Hematopoietic multipotent progenitor cell treated with erythropoietin and hydrocortisone succinate and interleukin-3 and kit ligand, for 15 days (in vitro differentiated cells): ENCODE measurements at places on chromosomes 6 and 20.
A peak's percentile ranks its signal among the peaks of the same experiment; 100 is the strongest.

- DNase-seq, result peak; percentile 11
Measured at GRCh38 chr6:82251942-82252341, 4.4 kb upstream of the IBTK start.

DNA sequence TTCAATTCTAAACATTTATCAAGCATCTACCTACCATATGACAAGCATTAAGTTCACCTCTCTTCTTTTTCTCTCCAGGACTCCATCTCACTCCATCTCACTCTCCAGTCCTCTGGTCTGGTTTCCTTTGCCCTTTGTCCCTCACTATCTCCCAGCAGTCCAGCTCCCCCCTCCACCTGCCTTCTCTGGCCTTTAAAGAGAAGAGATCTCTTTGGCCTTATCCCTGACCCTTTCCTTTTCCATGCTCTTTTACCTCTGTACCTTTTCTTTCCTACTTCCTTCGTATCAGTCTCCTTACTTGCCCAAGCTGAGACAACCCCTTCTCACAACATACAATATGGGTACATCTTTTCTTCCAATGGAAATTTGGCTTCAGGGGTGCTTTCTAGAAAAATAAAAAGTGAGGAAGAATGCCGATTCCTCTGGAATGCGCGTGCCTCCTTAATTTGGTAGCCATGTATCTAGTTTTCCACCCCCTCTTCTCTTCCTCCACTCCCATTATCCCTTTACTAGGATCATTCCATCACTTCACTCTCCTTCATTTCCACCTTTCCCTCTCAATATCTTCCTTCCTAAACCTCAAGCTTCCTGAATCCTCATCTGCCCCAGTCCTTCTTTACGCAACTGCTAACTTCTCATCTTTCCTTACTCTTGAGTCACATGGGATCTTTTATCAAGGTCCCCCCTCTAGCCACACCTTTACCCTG is 745 bp upstream of the AGPAT1 start:
- DNase-seq, result no peak

DNA sequence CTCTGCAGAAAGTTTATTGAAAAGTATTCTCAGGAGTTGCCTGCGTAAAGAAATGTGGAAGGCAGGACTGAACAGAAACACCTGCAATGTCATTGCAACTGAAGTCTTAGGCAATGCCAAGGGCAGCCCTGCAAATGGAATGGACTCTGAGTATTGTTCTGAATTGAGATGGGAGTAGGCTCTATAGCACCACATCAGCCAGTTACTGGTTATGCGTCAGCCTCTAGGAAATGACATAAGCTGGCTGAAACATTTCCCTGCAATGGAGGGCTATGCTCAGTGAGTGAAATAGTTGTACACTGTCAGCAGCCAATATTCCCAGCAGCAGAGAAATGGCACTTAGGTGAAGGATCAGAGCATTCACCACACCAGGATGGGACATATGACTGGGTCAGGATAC is 13.8 kb upstream of the GJE1 start:
- DNase-seq, result no peak

DNA sequence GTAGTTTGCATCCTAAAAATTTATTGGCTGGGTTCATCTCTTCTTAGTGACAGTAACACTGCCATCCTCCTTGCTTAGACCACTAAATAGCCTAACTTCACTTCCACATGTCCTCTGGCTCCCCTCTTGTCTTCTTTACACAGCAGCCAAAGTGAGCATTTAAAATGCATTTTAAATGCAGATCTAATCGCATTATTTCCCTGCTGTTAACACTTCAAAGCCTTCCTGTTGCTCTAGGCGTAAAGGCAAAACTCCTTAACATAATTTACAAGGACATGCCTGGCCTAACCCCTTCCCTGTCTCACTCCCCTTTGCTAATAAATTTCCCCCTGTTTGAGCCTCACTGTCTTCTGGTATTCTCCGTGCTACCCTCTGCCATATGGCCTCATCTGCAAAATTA is 26.5 kb downstream of the NKAIN2 start:
- no peak for DNase-seq

GRCh38 chr20:55052459-55052858 is 577.1 kb downstream of the DOK5 start:
- DNase-seq, result no peak

DNA sequence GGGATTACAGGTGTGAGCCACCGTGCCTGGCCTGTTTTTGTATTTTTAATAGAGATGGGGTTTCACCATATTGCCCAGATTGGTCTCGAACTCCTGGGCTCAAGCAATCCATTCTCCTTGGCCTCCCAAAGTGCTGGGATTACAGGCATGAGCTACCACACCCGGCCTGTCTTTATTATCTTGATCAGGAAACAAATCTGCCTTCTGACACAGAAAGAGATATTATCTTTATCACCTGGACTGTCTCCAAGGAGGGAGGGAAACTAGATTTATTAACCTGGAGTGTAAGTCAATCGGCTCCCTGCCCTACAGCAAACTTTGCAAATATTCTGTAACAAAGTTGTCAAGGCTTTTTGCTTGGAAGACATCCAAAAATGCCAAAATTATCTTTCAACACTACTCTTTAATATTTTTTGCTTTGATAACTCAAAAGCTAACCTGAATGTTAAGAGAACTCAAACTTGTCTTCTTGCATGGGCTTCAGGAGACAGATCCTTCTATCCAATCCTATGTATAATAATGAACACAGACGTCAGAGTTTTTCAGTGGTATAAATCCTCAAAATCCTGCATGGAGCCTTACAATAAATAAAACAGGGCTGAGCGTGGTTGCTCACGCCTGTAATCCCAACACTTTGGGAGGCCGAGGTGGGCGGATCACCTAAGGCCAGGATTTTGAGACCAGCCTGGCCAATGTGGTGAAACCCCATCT is 85.0 kb upstream of the LOC128125822 start:
- no peak for DNase-seq

DNA sequence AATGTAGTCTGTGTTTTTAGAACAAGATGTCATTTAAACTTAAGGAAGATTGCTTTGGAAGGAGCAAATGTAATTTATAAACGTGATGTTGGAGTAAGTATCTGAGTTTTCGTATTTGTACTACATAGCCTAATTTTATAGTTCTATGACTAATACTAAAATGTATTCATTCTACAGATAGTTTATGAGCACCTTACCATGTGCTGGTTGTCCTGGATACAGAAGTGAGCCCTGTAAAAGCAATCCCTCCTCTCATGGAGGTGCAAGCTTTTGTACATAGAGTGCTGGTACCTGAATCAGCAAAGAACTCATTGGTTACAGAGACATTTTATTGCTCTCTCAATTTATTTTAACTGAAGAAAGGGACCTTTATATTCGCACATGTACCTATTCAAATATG is 27.1 kb downstream of the TBPL1 start:
- no peak for DNase-seq

GRCh38 chr6:32845384-32845884 is 1.6 kb upstream of the PSMB8 start:
- no peak for DNase-seq

DNA sequence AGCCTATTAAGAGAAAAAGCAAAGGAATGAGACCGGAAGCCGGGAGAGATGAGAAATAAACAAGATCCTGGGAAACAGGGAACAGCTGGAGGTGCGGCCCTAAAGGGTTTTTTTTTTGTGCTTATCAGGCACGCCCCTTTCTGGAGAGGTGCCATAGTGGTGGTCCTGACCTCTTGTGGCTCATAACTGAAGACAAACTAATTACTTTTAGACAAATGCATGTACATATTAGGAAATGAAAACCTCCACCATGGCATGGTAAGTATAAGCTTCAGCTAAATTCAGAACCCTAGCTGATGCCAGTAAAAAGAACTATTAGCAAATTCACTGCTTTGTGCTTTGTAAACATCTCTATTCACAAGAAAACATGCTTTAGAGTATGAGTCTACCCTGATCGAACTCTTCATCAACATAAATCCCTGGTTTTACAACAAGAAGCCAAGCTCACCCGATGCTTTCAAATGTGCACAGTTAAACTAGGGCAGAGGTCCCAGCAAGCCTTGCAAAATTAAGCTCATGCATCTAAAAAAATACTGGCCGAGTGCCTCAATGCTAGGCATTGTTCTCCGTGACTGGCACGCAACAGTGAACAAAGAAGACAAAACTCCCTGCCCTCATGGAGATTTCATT is 96.4 kb upstream of the MRPS10 start:
- no peak for DNase-seq

GRCh38 chr20:35630636-35631035 is 15.0 kb downstream of the SPAG4 start:
- no peak for DNase-seq

GRCh38 chr20:44426879-44427790 is 48.5 kb upstream of the TTPAL start:
- DNase-seq, result no peak

DNA sequence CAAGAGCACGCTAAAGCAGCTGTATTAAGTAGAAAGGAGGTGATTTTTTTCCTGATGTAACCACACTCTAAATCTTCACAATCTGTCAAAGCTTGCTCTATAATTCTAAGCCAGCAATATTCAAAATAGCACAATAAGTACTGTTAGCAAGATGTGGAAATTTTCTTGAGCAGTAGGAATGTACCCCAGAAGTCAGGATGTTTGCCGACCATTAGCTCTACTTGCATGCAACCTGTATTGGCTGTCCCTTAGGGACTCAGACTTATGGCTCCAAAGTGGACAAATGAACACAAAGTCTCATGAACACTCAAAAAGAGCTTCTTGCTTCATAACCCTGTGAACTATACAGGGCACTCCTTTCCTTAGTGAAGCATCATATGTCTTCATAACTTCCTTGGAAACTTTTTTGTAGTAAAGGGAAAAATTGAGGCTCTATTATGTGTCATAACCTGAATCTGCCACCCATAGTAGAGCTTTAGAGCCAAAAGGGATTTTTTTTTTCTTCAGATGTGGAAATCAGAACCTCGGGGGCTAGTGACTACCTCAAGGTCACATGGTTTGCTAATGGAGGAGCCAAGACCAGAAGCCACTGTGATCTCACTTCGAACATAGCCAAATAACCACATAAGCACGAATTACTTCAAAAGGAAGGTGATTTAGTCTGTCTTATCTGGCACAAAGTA is 54.5 kb downstream of the ADGRG6 start:
- DNase-seq, result no peak

DNA sequence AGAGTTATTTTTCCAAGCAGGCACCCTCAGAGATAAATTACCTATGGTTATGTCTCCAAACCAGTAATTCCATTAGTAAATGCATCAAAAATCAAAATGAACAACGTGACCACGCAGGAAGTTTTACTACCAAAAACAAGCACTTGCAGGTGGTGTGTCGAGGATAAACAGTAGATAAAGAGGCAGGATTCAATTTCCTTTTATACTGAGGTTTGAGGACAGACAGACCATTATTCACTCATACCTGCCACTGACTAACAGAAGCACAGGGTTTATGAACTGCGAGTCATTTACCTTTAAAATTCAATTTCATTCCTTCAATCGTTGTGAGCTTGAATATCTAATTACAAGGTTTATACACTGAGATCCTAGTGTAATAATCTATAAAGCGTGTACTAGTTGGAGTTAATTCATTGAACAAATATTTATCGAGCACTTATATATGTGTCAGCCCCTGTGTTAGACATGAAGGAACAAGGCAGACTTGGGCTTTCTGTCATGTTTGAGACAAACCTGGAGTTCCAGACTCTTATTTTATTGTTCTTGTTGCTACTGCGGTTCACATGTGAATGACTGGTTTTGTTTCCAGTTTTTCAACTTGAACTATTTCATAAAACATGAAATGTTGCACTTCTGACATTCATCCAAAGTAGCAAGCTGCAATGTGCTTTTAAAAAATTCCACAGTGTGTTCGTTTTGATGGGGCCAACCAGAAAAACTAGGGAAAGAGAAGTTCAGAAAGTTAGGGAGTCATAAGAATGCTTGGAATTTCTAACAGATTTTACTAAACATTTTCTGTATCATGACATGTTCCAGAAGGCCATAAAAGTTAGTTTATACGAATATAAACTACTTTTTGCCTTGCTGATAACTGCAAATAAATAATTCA is 205.6 kb downstream of the UST start:
- DNase-seq, result no peak

- DNase-seq, result no peak
Measured at GRCh38 chr6:1498491-1499113, 109.2 kb downstream of the FOXF2 start.

- no peak for DNase-seq
Measured at GRCh38 chr6:130958468-130958867, 104.6 kb downstream of the EPB41L2 start.

GRCh38 chr6:146670161-146670560 is 71.4 kb downstream of the ADGB start:
- no peak for DNase-seq

DNA sequence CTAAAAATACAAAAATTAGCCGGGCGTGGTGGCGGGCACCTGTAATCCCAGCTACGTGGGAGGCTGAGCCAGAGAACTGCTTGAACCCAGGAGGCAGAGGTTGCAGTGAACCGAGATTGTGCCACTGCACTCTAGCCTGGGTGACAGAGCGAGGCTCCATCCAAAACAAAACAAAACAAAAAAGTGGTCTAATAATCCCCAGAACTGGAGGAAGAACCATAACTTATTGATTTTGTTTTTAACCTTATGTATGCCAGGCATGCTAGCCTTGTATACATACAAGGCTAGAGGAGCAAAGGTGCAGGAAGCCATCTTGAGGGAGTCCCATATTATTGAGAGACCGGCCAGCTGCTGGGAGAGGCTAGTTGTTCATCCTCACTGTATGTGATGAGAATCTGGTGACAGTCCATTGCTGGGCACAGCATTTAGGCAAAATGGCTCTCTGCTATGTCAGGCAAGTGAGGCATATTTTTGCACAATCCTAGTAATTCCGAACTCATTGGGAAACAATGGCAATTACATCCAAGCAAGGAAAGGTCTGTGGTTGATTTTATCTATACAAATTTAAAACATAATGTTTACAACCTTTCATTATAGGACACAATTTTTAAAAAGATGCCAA is 18.0 kb downstream of the HFE start:
- DNase-seq, result no peak

- DNase-seq, result no peak
Measured at GRCh38 chr6:112221561-112221960, 32.8 kb downstream of the LAMA4 start.

DNA sequence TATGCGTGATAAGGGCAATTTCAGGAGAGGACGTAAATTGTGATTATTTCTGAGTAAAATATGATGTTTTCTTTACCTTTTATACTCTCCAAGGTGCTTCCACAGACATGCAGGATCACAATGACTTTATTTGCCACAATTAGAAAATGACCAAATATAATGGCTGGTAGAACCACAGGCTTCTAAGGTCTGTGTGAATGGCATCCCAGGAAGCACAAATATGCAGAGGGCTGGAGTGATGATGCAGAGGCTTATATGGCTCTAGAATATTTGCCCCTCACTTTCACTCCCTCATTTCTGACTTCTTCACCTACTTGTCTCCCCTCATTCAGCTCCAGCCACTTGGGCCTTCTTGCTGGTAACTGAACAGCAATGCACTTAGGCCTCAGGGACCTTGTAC is 502.1 kb upstream of the MAP3K7 start:
- no peak for DNase-seq
